Activated CD8-positive, alpha-beta T cell treated with anti-CD3 and anti-CD28 coated beads, Interleukin-2, amount 10 ng/mL, durations not matched to agents 7 days and 5 days (primary cell): ENCODE measurements at places on chromosomes 1 and 21.
A peak's percentile ranks its signal among the peaks of the same experiment; 100 is the strongest.

DNA sequence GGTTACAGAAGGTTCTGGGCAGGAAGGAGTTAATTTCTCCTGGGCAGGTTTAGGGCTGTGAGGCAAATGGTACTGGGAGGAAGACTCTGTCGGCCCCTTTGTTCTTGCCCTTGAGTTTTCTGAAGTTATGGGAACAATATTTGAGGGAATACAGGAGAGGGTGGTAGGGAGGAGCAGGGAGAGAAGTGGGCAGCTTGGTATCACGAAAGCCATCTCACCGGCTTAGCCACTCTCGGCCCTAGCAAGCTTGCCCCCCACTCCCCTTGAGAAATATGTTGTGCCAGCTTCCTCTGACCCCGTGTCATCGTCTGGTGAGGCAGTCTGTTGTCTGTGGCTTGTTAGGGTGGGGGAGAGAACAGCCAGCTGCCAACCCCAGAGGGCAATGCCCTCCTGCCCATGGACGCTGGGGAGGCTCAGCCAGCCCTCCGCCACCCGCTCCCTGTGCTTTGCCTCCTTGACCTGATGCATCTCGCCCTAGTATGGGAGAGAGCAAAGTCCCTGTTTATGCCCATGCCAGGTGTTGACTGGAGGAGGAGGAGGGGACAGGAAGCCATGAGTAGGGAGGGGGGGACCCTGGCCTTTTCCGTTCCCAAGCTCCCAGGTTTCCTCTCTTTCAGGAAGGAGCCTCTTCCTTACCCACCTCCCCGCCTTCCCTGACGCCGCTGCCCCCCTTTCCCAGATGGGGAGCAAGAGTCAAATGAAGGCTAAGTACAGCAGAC, 1.2 kb downstream of the EFNA1 start:
- no peak for DNase-seq

DNA sequence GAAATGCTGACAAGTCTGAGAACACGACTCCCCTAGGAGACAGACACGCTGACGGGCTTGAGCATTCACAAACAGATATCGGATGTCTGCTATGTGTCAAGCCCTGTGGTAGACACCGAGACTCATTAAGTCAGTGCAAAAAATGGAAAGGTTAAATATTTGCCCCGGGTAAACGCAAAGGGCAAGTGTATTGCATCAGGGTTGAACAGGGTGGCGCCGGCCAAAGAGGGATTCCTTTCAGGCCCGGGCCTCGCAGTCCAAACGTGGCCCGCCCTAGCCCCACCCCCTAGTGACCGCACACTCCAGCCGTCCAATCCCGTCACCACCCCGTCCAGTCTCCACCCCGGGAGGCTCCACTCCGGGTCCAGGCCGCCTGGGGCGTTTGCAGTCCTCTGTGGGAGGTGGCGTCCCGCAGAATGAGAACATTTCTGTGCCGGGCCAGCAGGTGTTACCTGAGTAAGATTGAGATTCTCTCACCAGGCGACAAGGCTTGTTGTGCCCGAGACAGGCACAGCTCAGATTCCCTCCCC, 16.3 kb upstream of the TMEM9 start:
- DNase-seq = peak; percentile 71

GRCh38 chr21:31282095-31282709, 61.9 kb downstream of the TIAM1 start:
- no peak for DNase-seq

GRCh38 chr1:96643519-96643918, 78.1 kb upstream of the PTBP2 start:
- no peak for DNase-seq

DNA sequence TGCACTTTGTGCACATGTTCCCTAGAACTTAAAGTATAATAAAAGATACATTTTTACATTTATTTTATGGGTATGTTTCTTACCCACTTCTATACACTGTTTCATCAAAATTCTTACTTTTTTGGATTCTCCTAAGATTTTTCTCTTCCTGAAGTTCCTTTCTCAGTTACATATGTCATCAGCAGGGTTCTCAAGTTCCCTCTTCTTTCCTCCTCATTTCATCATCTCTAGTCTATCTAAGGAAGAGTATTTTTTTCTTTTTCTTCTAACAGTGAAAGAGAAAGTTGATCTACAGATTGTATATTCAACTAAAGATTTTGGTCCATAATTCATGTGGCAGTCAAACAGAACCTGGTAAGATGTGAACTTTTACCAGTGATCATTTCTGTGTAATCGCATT, 41.2 kb upstream of the CYYR1 start:
- no peak for DNase-seq

- DNase-seq = no peak
These were observed 1.3 kb upstream of the CYB5R1 start for GRCh38 chr1:202968351-202968750.

- no peak for DNase-seq
These were observed 153.8 kb downstream of the MRPL39 start for GRCh38 chr21:25453524-25453923.

DNA sequence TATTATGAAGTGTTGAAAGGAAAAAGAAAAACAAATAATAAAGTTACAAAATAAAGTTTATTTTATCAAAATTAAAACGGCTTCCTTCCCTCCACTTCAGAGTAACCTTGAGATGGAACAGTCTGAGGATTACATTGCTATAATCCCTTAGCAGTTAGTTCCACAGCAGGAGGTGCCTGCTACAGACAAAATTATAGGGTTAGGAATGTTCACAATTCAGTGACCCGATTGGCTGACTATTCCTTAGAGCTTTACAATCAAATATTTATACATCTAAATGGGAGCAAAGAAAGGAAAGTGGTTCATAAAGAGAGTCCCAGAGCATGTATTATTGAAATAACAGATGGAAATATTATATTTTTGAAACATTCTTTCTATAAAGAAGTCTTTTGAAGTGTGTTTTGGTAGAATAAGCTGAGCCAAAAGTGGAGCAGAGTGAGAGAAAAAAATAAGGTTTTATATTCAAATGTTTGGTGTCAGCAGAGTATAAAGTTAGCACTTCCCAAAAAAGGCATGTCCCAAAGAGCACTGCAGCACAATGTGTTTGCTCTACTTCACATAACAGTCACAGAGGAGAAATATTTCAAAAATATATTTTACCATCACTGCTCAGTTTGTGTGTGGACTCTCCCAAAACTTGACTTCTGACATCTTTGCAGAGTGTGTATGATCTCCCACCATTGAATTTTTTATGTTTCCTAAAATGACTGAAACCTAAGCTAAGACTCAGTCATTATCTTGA, 71.4 kb upstream of the GORAB start:
- DNase-seq = no peak

DNA sequence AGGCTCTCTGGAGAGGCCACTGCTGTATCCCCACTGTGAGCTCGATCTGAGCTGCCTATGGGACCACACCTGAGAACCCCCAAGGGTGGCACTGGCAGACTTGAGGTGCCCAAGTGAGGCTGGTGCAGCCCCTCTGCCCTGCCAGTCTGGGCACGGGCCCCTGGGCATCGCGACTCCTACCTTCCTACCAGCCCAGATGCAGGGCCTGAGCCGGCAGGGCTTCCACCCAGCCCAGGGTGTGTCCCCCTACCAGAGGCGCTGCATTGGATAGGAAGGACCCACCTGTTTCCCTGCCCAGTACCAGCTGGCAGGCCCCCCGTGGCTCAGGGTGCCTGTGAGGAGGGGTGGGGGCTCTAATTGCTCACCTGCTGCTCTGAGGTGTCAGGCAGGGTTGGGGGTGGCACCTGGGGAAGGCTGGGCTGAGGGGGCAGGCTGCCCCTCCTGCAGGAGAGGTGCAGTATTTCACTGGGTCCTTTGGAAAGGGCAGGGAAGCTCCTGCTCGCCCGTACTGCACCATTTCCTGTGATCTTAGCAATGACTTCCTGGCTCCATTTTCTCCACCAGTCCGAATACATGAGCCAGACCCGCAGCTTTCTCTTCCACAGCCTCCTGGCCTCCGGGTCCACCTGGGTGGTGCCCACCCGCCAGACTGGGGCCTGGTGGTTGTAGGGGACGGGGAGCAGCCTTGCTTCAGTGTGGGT, 11.8 kb downstream of the TP73 start:
- DNase-seq = no peak

DNA sequence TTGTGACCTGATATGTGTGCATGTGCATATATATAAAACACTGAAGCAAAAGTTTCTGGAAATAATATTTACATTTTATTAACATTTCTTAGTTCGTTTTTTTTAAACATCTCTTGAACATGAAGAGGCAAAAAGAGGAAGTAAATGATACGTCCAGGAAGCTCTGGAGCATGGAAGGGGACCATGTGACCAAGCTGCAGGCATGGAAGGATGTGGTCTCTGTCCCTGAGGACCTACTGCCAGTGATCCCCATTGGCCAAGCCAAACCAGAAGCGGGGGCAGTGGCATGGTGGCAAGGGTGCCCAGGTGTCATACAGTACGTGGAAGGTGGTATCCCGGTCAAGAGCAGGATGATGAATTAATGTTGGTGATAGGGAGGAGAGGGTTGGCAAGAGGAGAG, 268.3 kb upstream of the PROX1 start:
- DNase-seq = no peak

- DNase-seq = peak; percentile 66
These were observed 1.3 kb downstream of the POU2F1 start for GRCh38 chr1:167221738-167222610.

- DNase-seq = no peak
These were observed at the start of gene WLS for GRCh38 chr1:68232289-68233148. TSS of gene WLS (minus strand) at chr1:68232523. CDS start at chr1:68232299, 224 bp downstream.

DNA sequence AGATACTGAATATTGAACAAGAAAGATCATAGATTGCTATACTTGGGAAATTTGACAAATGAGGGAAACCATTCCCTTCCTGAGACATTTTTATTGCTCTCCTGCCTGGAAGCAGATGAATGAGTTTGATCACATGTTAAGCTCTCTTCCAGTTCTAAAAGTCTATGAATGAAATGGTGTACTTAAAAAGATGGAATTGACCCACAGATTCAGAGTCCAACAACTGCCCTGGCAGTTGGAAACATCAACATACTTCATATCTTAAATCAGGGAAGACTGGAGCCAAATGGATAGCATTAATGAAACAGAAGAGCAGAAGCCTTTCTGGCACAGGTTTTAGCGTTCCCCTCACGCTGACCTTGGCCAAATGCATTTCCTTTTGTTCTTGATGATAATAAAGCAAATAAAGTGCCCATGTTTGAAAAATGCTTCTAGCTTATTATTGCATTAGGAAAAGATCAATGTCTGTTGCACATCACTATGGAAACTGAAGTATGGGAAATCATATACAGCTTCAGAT, 142.6 kb downstream of the ESRRG start:
- DNase-seq = no peak

GRCh38 chr1:22971161-22971560, 1.5 kb downstream of the LACTBL1 start:
- no peak for DNase-seq
